ENCODE measurements at places on chromosomes 1 and 21. TPM values are rescaled to one million over a fixed set of nuclear protein-coding genes. Genes with fewer than 3 reads are reported as not detected.

TMPRSS3 gene
- total RNA-seq, result not detected

WARS2 gene
- 18.9 TPM for total RNA-seq

OPRD1 gene
- total RNA-seq, result under 0.01 TPM

UBR4 gene
- total RNA-seq, result 126 TPM

SLAMF1 gene
- total RNA-seq, result not detected

CR1 gene
- total RNA-seq, result under 0.01 TPM

TSACC gene
- not detected for total RNA-seq

ADORA1 gene
- total RNA-seq, result 2.0 TPM

NID1 gene
- 48.3 TPM for total RNA-seq

AMY2B gene
- 5.8 TPM for total RNA-seq

A3GALT2 gene
- not detected for total RNA-seq

C1orf185 gene
- not detected for total RNA-seq

INTS3 gene
- 52.9 TPM for total RNA-seq

OR2T1 gene
- total RNA-seq, result not detected

SLAMF7 gene
- total RNA-seq, result not detected

CELSR2 gene
- 1.5 TPM for total RNA-seq

OBSCN gene
- total RNA-seq, result 15.2 TPM

SH2D1B gene
- total RNA-seq, result not detected

All from smooth muscle cell of trachea (primary cell).